ENCODE measurements at places on chromosomes 12 and 14. TPM values are rescaled to one million over a fixed set of nuclear protein-coding genes. Genes with fewer than 3 reads are reported as not detected.

FKBP3 gene
- total RNA-seq = 73.4 TPM

OAS2 gene
- 0.22 TPM for total RNA-seq

GPX2 gene
- 0.58 TPM for total RNA-seq

SYCP3 gene
- total RNA-seq = 0.16 TPM

PAWR gene
- 211 TPM for total RNA-seq

ABHD12B gene
- total RNA-seq = 0.27 TPM

GRCh38 chr14:102043251-102044025, 43.4 kb downstream of the HSP90AA1 start:
- DNase-seq = no peak
- no peak overlapping the region for H3K4me3 ChIP-seq
- peaks cover 48% of the 10 kb centered on the region for H3K36me3 ChIP-seq
- H3K27me3 ChIP-seq = no peaks in the 10 kb centered on the region
- H3K4me1 ChIP-seq = no peaks in the 10 kb centered on the region
- no peak overlapping the region for H3K27ac ChIP-seq

- H3K4me1 ChIP-seq = peaks cover 6% of the 10 kb centered on the region
- H3K36me3 ChIP-seq = no peaks in the 10 kb centered on the region
- no peak overlapping the region for H3K27ac ChIP-seq
- H3K27me3 ChIP-seq = no peaks in the 10 kb centered on the region
- DNase-seq = no peak
- no peak overlapping the region for H3K4me3 ChIP-seq
Measured at GRCh38 chr14:85190251-85190650, 339.7 kb upstream of the FLRT2 start.

DNA sequence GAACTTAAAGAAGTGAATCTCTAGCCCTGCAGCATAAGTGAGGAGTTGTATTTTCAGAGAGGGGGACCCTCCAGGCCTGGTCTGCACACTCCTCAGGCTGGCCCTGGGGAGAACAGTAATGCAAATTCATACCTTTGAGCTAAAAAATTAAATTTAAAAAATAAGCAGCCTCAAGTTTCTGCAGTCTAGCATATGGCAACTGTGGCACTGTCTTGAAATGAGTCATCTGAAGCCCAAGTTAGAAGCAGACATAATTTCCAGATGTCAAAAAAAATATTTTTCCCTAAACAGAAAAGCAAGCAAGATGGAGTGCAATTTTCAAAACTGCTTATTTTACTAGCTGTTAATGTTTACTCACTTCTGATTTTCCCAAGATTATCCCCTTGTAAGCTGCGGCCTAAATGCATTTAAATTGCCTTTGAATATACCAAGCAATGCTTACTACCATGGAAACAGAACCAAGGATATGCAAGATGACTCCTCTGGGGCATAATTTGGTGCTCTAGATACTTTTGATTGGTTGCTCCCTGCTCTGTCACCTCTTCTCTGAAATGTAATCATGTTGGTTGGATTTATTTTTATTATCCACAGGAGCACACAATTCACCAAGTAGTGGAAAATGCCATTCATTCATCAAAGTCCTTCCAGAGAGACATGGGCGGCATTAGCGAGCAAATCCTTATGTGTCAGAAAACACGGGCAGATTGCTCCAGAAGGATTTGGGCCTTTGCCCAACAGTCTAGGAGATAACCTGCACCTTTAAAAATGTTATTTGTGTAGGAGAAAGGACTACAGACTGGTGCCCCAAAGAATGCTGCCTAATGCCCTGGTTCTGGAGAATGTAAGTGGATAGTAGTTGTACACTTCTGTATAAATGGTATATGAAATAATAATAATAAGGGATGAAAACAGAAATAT, 25.0 kb upstream of the DHRS7 start:
- DNase-seq = no peak
- no peaks in the 10 kb centered on the region for H3K36me3 ChIP-seq

DNA sequence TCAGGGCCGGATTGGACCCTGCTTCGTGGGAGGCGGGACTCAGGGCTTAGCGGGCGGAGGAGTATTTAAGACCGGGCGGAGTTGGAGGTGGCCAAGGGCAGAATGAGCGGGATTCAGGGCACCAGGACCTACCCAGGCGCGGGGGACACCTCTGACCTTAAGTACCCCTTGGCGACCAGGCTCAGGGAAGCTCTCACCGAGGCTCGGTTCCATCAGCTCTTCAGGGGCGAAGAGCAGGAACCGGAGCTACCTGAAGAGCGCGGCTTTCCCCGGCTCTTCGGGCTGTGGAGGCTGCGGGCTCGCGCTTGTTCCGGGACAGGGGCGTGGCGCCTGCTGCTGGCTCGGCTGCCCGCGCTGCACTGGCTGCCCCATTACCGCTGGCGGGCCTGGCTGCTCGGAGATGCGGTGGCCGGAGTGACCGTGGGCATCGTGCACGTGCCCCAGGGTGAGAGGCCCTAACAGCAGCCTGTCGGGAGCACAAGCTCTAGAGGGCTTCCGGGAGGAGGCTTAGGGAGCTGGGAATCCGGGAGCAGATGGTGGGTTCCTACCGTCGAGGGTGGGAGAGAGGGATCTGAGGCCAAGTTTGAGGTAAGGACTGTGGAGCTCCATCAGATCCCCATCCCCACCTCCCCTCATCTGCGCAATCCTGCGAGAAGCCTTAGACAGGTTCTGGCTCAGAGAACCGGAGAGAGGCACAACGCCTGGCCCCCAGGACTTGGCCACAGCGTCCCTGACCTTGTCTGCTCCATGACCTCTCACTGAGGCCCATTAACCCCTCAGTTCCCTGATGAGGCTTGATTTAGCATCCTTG, 8.4 kb downstream of the ARHGEF25 start:
- no peak for DNase-seq
- peaks cover 14% of the 10 kb centered on the region for H3K4me1 ChIP-seq
- no peak overlapping the region for H3K27ac ChIP-seq

GRCh38 chr12:27828196-27828595, 48.2 kb upstream of the MANSC4 start:
- no peaks in the 10 kb centered on the region for H3K36me3 ChIP-seq
- no peaks in the 10 kb centered on the region for H3K4me1 ChIP-seq
- H3K27me3 ChIP-seq = no peaks in the 10 kb centered on the region

All from mesothelial cell of epicardium (in vitro differentiated cells).